GM12864 (cell line): ENCODE measurements at places on chromosomes 6 and 20.

DNA sequence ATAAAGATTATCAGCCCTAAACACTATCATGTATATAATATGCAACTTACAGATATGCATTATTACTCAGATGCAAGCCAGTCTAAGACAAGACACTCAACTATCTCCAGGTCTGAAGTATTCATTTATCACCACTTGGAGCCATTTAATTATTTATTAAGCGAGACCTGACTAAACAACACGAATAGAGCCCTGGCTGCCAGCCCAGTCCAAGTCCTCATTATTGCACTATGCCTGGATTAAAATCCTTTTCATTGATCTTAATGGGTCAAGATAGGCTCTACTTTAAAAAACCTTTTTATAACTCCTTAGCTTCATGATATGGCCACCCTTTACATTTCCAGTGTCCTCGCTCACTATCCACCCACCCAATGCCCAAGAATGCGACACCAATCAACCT, 183.1 kb upstream of the MARCKS start:
- no peak for DNase-seq

GRCh38 chr20:18794428-18794787, 19.2 kb upstream of the SCP2D1 start:
- DNase-seq = no peak

- no peak for DNase-seq
Observed at GRCh38 chr6:149651056-149651455, 2.5 kb upstream of the KATNA1 start.

DNA sequence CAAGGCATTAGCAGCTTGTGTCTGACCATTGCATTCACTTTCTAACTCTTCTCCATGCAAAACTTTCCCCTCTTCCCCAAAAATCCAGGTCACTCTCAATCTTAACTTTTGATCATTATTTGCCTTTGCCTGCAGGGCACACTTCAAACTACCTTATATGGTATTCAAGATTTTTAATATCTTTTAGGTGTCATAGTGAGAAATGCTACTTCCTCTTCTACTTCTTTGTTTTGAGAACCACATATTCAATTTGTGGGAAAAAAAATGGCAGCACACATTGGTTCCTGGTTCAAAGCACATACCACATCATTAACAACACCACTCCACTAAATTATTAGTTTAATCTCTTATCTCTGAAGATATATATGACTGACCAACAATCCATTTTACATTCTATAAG, 1267.0 kb upstream of the CITED2 start:
- DNase-seq = no peak

DNA sequence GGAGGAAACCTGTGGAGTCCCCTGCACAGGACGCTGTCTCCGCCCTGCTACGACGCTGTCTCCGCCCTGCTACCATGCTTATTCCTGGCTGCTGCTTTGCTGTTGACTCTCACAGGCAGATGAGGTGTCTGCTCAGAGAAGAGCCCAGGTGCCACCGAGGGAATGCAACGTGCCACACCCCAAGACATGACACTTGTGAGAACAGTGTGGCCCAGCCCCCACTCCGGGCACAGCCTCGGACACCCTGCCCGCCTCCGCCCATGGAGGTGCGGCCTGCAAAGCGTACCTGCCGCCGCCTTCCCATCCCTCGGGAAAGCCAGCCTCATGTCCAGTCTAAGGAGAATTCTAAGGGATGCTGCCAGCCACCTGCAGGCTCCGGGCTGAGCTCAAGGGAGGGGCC, 15.6 kb upstream of the MRGBP start:
- DNase-seq = no peak

GRCh38 chr6:166581091-166581511, 5.4 kb downstream of the RAMACL start:
- DNase-seq = no peak

- DNase-seq = no peak
Observed at GRCh38 chr20:51120868-51121267, 98.0 kb upstream of the KCNG1 start.

- DNase-seq = no peak
Observed at GRCh38 chr6:41343641-41344187, 8.3 kb downstream of the NCR2 start.

GRCh38 chr6:146265056-146265455, 236.2 kb downstream of the GRM1 start:
- DNase-seq = no peak

- no peak for DNase-seq
Observed at GRCh38 chr6:106609699-106610098, 19.6 kb downstream of the RTN4IP1 start.

DNA sequence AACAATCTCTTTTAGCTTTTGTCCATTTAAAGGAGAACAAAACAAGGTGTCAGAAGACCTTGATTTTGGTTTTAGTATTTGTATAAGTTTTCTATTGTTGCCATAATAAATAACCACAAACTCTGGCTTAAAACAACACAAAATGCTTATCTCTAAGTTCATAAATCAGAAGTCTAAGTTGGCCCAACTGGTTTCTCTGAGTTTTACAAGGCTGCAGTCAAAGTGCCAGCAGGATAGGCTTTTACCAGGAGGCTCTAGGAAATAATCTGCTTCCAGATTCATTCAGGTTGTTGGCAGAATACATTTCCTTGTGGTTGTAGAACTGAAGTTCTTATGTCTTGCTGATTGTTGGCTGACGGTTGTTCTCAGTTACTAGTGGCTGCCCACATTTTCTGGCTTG, 147.2 kb upstream of the HMGCLL1 start:
- no peak for DNase-seq

DNA sequence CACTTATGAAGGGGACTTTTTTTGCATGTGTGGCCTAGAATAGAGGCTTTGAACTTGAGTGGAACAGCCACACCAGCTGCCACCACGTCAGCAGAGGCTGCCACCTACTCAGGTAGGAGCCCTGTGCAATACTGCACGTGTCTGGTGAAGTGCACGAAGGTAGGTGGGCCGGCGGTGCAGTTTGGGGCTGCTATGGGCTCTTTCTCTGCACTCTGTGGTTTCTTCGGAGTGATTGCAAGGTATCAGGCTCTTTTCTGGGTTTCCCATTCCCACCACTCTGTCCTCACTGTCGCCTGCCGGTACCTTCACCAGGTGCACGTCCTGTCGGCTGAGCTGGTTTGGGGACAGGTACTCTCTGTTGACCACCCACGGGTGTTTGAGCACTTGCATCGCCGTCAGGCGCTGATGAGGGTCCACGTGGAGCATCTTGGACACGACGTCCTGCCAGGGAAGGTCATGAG, 30.8 kb upstream of the MPC1 start:
- DNase-seq = no peak

GRCh38 chr6:15551798-15552197, 111.0 kb downstream of the DTNBP1 start:
- DNase-seq = no peak

DNA sequence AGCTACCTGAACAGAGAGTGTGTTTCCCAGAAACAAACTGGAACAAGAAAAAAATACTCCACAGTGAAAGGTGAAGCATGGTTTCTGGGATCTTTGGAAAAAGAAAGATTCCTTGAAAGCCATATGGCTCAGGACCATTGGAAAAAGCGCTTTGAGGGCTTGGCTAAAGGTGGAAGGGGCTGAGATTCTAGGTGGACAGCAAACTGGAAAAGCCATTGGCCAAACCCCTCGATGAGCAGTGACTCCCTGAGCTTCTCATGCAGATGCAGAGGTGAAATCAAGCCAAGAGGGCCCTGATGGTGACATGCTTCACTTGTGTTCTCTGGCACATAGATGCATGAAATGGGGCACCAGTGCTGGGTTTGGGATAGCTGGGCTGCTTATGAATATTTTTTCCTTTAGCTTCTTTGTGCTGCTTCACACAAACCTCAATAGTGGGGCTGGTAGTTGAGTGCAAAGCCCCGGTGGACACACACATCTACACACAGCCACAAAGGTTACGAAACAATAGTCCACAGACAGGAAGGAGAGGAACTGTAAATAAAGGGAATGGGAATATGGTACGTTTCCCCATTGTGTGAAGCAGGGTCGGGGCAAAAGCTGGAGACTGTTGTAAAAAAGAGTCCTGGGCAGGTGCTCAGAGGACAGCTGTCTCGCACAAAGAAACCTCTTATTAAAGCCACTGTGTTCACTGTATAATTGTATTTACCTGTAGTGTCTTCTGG, 117.8 kb downstream of the FOXA2 start:
- no peak for DNase-seq

DNA sequence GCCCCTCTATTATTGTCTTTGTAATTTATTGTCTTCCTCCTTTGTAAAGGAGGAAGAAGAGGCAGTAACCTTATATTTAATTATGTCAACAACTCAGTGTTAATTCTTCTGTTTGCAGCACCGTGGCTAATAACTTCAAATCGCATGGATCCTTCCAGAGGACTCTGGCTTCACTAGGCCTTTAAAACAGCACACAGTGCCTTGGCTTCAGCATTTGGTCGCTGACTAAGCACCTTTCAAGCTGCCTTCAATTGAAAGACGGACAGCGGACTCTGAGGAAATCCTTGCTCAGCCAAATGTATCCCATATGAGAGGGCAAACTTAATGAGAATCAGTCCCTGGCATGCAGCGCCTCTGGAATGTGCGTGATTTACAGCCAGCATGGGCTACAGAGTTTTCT, 64.2 kb downstream of the SGK1 start:
- no peak for DNase-seq

DNA sequence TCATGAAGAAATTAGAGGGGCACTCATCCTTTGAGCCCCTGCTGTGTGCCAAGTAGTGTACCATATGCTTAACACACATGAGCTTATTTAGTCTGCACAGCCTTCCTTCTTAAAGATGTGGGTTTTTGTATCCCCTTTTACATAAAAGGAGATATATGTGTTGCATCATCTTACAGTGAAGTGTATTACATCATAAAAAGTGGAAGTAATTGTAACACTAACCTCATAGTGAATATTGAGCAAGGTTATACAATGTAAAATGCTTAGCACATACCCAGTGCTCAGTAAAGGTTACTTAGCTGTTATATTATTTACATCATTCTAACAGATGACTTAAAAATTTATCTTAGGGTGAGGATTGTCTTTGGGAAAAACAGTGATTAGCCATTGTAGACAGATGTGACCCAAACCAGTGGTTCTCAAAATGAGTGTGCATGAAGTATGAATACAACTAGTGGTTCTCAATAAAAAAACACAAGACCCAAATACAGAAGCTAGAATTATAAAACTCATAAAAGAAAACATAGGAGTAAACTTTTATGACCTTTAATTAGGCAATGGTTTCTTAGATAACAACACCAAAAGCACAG, 3.8 kb upstream of the PIGU start:
- no peak for DNase-seq

GRCh38 chr6:94548201-94548600, 1029.1 kb upstream of the MANEA start:
- no peak for DNase-seq

DNA sequence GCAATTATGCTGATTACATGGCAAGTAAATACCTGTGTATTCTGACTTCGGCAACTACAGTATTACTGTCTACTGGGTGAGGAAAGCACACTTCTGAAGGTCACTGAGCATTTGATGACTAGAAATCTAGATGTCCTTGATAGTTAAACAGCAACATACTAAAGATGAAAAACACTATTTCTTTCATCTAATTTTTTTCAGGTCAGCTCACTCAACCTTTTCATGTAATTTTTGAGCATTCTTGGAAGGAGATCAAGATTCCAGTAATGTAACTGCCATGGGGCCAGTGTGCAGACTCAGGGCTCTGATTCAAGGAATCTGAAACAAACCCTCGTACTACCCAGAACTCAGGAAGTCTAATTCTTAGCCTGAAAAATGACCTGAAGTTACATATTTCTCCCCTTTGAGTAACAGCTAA, 222.6 kb upstream of the TAB2 start:
- no peak for DNase-seq

GRCh38 chr6:137002505-137002904, 42.3 kb downstream of the IL20RA start:
- DNase-seq = no peak

DNA sequence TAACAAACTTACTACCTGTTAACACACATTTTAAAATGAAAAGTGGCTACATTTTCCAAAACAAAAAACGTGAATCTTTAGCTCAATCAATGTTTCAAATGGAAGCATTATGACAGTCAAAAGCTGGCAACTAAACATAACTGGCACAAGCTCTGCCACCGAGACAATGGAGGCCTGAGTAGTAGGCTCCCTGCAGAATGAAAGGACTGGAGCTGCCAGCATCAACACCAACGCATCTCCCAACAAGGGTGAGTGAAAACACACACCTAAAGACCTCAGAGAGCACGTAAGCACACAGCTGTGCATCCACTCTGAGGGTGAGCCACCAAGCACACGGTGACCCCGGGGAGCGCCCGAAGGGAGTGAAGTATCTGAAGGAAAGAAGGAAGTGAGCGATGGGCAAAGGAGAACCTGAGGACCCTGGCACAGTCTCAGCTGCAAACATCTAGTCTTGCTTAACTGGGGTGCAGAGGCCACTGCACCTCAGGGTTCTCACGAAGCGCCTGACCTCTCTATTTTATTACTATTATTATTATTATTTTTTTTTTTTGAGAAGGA, 1.6 kb upstream of the ADRM1 start:
- DNase-seq = no peak
